ENCODE measurements at places on chromosomes 2 and 18. TPM values are rescaled to one million over a fixed set of nuclear protein-coding genes. Genes with fewer than 3 reads are reported as not detected.

DNA sequence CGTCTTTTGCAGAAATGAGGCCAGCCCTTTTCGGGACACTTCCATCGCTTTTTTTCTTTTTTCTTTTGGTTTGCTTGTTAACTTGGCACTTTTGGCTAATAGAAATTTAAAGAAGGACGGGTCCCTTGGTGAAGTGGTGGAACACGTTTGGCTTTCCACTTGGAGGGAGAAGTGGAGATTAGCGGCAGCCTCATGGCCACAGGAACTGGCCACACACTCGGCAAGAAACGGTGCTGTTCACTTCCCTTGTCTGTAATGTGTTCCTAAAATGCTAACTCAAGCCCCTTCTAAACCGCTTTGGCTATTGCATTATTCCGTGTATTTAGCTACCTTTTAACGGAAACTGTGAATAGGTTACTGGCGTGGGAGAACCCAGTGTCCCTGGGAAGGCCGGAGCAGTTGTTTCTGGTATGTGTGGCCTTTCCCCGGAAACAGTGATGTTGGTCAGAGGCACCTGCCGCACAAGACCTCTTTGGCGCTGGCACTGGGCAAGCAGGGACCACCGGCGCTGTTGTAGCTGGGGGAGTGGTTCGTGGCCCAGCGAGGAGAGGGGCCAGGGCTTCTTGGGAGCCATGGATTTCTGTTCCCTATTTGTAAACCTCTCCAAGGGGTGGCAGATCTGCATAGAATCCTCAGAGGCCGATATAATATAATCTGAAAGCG lies 981 bp downstream of the RAMP1 start:
- DNase-seq = no peak

DNA sequence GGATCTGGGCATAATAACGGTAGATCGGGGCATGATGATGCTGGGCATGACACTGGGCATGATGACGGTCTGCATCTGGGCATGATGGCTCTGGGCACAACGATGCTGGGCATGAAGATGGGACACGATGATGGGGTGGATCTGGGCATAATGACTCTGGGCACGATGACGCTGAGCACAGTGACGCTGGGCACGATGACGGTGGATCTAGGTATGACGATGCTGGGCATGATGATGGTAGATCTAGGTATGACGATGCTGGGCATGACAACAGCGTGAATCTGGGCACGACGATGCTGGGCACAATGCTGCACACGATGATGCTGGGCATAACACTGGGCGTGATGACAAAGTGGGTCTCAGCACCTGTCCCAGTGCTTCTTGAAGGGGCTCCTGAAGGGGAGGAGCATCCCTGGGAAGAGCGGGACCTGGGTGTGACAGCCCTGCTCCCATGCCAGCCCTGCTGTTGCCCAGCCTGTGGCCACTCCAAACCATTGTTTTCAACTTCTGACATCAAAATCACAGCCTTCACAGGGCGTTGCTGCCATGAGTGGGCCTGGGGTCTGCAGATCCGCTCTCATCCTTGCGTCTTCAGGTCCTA lies 30.4 kb upstream of the ALLC start:
- peak; percentile 40 for DNase-seq

DNA sequence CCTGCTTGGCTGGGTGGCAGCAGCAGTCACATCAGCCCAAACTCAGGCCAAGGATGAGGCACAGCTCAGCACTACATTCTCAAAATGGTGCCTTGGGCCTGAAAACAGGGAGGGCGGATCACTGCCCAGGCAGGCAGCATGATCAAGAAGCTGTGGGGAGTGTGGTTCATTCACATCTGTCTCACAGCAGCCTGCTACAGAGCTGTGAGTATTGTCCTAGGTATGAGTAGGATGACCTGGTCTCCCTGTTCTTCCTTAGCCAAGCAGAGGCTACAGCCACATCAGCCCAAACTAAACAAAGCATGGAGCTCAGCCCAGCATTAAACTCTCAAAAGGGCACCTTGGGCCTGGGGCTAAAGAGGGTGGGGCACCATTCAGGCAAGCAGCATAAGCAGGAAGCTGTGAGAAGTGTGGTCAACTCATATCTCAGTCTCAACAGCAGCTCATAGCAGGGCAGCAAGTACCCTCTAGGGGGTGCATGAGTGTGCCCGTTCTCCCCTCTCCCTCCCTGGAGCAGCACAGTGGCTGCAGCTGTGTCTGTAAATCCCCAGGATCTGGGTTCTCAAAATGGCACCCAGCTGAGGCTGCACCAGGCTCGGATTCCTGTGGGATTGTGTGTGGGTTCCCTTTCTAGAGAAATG lies 139.6 kb downstream of the TRABD2A start:
- DNase-seq = no peak

DNA sequence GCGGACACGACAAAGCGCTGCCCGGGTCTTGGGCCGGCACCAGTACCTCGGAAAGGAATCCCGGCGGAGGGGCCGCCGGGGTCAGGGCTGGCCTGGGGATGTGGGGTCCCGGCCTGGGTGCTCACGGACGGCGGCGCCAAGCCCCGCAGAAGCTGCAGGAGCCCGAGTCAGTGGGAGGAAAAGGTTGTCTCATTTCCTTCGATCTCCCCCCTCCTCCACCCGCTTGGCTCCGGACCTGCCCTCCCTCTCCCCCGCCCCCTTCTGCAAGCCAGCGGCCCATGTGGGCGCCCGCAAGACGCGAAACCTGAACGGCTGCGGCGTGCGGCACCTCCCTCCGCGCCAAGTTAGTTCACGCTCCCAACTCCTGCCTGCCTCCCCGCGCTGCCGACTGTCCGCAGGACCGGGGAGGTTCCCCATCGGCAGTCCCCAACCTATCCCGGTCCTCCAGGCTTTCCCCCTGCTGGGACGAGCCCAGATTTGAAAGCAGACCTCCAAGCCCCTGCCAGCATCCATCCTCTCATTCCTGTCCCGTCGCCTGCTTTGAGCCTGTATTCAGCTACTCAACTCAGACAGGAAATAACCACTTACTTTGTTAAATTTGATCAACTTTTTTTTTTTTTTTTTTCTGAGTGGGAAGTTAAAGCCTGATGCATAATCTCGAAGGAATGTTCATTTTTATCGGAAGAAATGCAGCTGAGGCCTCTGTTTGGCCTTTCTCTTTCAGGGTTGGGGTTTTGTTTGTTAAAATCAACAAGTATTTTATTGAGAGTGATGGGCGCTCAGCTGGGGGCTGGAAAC lies at the start of gene EVA1A:
EVA1A (minus strand) TSS at position 172 of the 798 bp plus-strand sequence. CDS start 42,799 bp downstream, outside the sequence.
- no peak for DNase-seq

The AQP12A gene
- not detected for total RNA-seq
